ENCODE measurements at places on chromosomes 7 and 10.
A peak's percentile ranks its signal among the peaks of the same experiment; 100 is the strongest.

DNA sequence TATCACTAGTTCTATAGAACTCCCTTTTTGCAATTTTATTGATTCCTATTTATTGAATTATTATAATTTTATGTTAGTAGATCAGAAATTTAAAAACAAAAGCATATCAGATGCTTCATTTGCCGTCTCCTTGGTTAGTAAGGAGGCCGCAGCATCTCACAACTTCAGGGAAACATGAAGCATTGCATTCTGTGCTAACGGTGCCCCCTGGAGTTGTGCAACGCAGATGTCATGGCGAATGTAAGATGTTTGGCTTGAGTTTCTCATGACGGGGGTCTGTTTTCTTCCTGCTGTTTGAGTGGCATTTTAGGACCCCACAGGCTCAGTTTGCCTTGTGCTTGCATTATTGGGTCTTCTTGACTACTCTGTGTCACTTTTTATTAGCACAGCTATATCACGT lies 124.8 kb downstream of the CNNM2 start:
- no peak for DNase-seq

DNA sequence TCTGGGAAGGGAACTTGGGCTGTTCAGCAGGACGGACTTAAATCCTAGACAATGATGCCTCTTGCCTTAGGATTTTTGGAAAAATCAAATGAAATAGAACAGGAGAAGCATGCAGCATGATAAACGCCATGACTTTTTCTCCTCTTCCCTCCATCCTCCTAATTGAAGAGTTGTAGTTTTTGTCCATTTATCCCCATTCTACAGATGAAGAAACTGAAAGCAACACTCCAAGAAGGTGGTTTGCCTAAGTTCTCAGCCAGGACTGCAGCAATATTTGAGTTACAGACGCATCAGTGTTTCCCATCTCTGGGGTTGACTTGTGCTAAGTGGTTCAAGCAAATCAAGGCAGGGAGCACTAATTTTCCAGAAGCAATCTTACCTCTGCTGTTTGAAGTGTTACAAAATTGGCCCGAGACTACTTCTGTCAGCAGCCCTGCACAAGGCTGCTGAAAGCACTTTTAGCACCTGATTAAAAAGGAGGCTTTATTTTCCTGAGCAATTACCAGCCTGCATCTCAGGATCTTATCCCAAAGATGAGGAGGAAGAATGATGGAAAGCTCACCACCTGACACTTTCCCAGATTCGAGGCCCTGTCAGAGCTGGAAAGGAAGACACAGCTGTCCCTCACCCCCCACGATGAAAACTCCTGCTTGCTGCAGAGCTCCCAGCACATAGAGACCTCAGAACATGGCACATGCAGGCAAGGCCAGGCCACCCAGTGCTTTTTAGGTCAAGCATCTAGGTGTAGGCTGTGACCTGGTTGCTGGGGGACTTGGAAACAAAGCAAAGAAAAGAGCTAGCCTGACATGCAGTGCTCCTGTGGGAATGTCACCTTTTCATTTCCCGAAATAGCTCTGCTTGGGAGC lies 19.7 kb upstream of the C10orf71 start:
- DNase-seq: no peak

GRCh38 chr7:38051786-38052185 lies 126.3 kb upstream of the STARD3NL start:
- DNase-seq: no peak

DNA sequence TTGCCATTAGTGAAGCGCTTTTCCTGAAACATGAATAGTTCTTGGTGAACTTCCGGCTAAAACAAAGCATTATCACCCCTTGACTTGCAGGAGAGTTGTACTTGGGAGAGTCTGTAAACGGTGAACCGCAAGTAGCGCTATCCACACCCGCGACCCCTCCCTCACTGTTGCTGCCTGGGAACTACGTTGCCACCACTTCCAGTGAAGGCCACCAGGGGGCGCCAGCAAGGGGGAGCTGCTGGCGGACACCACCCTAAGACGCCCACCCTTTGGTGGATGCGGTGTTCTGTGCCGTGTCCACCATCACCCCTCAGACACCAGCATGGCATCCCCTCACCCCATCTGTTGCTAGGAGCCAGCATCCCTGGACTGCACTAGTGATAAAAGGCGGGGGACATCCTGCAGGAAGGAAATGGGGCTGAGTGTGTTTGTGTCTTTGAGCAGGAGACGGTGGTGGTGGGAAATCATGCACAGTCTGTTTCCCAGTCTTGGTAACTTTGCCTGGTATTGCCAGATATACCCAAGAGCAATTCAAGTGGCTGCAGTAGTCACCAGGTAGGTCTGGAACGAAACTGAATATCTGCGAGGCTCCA lies 298.2 kb downstream of the FRMD4A start:
- DNase-seq: peak; percentile 13

DNA sequence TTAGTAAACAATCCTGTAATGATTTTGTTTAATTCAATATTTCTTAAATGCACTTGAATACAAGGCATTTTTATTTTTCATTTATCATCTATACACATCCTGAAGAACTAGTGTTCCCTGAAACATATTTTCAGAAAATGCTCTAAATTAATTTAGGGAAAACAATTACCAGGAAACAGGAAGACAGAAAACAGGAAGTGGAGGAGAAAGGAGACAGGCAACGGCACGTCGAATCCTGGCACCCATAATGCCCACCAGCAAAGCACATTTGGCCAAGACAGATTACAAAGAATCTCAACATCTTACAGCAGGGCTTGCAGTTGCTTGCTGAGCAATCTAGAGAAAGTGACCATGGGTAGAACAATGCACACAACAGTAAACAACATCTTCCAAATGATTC lies 571.1 kb downstream of the GRID1 start:
- DNase-seq: no peak

GRCh38 chr10:21260066-21260465 lies 265.4 kb downstream of the SKIDA1 start:
- DNase-seq: no peak

GRCh38 chr7:95213809-95214492 lies 110.4 kb downstream of the PON1 start:
- DNase-seq: no peak

GRCh38 chr10:45257600-45257999 lies 57.8 kb downstream of the OR13A1 start:
- no peak for DNase-seq

- DNase-seq: no peak
Measured at GRCh38 chr7:152142976-152143595, 117.6 kb downstream of the GALNT11 start.

- DNase-seq: no peak
Measured at GRCh38 chr10:104318326-104318725, 19.9 kb downstream of the ITPRIP start.

DNA sequence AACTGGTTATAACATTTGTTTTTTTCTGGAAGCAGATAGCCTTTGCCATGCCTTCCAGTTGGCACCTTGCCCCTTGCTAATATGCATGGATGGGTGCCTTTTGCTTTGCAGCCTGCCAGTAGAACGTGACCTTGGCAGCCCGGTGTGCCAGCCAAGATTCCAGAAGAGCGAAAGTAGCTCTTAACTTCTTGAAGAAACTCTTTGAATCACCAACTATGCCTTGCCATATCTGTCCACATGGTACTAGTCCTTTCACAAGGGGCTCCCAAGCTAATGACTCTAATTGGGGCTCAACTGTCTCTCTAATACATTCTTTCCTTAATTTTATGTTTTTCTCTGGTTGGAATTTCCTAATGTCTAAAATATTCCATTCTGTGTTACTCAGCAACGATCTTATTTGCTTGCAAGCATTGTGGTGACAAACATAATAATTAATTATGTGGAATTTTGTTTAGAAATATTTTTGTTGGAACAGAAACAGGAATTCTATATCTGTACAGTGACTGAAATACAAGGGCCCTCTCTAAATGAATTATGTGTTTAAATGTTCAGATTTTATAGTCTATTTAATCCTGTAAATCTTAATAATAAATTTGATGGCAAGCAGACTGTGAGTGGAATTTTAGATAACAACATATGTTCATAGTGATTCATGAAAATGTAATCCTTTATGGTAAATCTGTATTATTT lies 45.8 kb downstream of the HDAC9 start:
- no peak for DNase-seq

DNA sequence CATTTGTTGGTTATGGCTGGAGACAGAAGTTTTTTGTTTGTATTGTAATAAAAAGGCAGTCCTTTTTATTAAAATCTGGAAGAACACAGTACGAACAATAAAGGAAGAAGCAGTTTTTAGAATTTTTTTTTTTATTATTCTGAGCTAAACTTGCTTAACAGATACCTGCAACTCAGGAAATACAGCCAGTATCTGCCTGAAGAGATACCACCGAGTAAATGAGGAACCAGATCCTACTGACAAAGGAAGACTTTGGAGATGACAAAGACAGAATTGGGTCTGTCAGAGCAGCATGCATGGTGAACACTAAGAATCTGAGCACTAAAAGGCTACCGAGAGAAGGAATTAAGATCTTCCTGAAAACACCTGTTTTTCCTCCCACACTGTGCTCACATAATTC lies 1335.9 kb upstream of the SORCS1 start:
- DNase-seq: no peak

- DNase-seq: no peak
Measured at GRCh38 chr10:43815181-43815885, 166.7 kb upstream of the ZNF32 start.

- DNase-seq: no peak
Measured at GRCh38 chr7:97357459-97357858, 240.0 kb downstream of the SDHAF3 start.

DNA sequence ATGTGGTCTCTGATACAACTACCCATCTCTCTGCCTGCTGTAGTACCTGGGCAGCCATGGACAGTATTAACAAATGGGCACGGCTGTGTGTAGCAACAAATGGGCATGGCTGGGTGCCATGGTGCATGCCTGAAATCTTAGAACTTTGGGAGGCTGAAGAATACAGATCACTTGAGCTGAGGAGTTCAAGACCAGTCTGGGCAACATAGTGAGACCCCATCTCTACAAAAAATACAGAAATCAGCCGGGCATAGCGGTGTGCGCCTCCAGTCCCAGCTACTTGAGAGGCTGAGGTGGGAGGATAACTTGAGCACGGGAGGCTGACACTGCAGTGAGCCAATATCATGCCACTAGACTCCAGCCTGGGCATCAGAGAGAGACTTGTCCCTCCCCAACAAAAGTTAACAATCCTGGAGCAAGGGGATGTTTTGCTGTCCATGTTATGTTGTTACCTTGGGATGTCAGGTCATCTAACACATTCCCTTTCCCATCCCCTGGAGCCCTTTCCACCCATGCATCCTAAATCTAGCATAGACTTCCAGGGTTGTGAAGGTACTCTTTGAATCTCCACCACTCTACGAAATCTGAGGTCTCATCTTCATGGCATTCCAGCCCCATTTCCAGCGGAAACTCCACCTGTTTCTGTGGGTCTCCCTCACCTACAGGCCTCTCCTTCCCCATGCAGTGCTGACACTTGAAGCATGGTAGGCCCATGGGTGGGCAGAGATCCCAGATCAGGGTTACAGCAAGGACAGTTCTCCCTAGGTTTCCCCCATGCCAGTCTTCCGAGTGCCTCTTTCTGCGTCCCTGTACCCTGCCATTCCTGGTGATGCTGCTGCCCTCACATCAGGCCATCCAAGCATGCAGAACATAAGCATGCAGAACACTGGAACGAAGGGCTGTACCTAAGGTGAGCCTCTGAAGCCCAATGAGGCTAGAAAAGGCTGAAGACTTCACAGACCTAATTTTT lies 13.1 kb downstream of the FXYD4 start:
- DNase-seq: no peak

- DNase-seq: no peak
Measured at GRCh38 chr10:7188456-7189050, 222.3 kb downstream of the SFMBT2 start.

DNA sequence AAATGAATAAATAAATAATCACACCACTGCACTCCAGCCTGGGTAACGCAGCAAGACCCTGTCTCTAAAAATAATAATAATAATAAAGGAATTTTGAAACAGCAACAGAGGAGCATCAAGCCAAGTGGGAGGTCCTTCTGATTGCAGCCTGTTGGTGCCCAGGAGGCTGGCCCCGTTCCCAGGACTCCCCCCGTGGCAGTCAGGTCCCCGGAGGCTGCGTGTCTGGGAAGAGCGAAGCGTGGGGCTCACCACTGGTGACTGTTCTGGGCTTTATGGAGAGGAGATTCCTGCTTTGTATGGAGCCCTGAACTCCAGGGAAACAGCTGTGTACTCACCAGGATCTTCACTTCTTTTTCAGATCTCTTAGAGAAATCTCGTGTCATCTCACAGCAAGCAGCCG lies 19.3 kb upstream of the MYH16 start:
- DNase-seq: no peak

GRCh38 chr7:128221929-128222403 lies 19.1 kb upstream of the LEP start:
- no peak for DNase-seq

- DNase-seq: no peak
Measured at GRCh38 chr7:39683216-39683845, 60.0 kb downstream of the RALA start.

- no peak for DNase-seq
Measured at GRCh38 chr7:37666026-37666799, 17.4 kb upstream of the GPR141 start.

Measured in stimulated activated CD4-positive, alpha-beta T cell treated with anti-CD3 and anti-CD28 coated beads, Interleukin-15, amount 100 ng/mL, for 48 hours (primary cell).